ENCODE measurements at places on chromosomes 6 and 20. TPM values are rescaled to one million over a fixed set of nuclear protein-coding genes. Genes with fewer than 3 reads are reported as not detected.

PHACTR1 gene
- total RNA-seq, result 83.0 TPM

OPRL1 gene
- 26.8 TPM for total RNA-seq

DNA sequence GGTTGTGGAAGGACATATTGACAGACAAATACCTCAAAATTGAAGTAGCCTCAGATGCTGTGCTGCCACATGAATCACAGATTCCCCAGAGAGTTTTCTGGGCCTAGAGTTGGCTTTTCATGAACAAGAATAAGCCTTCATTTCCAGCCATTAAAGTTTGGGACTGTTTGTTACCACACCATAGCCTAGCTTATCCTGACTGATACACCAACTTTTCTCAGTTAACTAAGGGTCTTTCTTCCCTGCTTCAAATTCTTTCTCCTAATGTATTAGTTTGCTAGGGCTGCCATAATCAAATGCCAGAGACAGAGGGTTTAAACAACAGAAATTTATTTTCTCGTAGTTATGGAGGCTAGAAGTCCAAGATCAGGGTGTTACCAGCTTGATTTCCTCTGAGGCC is 237.4 kb upstream of the ZFP64 start:
- DNase-seq, result no peak

IL20RA gene
- total RNA-seq, result 1.4 TPM

GGTLC1 gene
- not detected for total RNA-seq

FGD2 gene
- 14.3 TPM for total RNA-seq

DNA sequence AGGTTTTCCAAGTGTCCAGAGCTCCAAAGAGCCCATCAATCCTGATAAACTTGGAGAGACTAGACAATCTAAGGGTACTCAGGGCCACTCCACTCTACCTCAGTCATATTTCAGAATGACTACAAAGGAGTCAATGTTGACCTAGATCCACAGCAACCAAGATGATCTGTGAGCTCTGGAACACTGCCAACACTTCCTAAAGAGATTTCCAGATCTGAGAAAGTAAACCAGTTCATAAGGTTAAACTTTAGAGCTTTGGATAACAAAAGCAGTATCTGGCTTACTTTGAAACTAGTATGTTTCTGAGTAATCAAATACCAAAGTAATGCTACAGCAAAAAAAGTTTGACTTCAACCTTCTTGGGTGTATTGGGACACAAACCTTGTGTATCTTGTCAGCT is 122.7 kb downstream of the BTBD9 start:
- no peak for DNase-seq

HTR1B gene
- total RNA-seq, result 5.8 TPM

DNA sequence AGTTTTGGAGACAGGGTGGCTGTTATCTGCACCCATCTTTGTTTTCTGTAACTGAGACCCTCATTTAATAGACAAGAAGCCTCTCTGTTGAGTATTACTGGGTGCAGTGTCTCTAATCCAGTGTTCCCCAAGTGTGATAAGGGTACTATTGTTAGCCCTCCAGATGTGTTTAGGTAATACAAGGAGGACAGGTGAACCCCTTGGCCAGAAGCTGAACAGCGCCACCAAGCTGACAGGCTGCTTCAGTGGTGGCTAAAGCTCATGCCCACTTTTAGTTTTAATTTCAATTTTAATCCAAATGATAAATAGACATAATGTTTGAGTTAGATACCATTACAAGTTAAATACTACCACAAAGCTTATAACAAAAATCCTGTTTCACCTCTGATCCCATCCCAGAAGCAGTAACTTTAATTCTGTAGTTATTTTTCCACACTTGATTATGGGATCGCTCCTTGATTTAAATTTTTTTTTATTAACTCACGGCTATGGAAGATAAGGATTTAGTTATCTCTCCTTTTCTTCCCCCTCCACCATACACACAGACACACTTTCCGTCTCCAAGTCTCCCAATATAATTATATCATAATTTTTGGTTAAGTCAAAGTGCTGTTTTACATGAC is 8.4 kb upstream of the STK35 start:
- no peak for DNase-seq

DNA sequence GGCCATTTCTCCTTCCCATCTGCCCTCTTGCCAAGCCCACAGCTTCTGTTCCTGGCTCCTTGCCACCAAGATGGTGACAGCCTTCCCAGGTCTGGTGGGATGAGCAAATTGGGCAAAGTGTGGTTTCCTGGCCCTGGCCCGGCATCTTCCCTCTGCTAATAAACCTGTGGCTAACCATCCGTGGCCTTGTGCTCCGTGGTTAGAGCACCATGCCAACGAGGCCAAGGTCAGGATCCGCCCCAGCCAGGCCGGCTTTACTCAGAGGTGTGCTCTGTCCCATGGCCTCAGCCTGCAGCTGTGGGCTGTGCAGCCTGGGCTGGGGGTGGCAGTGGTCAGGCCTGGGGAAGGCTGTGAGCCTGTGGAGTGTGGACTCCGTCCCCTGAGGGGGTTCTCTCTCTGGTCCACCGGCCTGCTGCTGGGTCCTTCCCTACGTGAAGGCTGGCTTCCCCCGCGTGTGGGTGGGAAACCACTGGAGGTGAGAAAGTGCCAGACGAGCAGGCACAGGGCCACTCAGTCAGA is 117.4 kb downstream of the VEGFA start:
- no peak for DNase-seq

DNA sequence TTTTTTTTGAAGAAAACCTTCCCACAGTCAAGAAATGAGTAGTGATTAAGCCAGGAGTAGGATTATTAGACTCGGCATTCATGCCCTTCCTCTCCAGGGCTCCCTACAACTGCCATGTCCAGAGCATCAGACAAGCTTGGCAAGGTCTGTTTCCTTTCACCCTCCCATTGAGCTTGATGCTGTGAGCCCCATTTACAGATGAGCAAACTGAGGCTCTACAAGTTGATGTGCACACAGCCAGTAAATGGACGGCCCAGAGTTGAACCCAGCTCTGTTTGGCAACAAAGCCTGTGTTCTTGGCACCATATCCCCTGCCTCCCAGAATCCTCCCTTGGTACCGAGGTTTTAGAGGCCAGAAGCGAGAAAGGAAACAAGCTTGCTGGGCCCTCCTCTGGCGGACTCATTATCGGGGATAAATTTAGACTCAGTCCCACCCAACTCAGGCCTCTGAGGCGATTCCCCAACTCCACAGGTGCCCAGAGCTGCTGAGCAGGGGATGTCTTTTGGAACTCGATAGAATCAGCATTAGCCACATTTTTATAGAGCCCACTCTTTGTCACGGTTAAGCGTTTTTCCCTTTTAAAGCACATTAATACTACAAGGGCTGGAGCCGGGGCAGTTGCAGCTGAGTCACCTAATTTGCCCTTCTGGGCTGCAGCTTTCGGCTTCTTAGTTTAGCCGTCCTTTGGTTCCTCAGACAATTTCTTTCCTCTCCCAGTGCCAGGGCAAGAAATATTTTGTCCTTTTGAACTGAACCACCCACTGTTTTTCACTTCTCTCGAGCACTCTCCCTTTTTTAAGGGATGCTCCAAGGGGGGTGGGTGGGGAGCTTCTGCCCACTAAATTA is 23.0 kb upstream of the NFATC2 start:
- no peak for DNase-seq
